ENCODE measurements at places on chromosomes 7 and 10. TPM values are rescaled to one million over a fixed set of nuclear protein-coding genes. Genes with fewer than 3 reads are reported as not detected.

Gene DLX5
- not detected for polyA plus RNA-seq

Gene FFAR4
- 1.1 TPM for polyA plus RNA-seq

Gene LRRTM3
- not detected for polyA plus RNA-seq

Gene DGKI
- not detected for polyA plus RNA-seq

Gene NODAL
- not detected for polyA plus RNA-seq

Gene FANK1
- polyA plus RNA-seq: not detected

Gene OGDHL
- polyA plus RNA-seq: not detected

Gene SLC13A1
- not detected for polyA plus RNA-seq

DNA sequence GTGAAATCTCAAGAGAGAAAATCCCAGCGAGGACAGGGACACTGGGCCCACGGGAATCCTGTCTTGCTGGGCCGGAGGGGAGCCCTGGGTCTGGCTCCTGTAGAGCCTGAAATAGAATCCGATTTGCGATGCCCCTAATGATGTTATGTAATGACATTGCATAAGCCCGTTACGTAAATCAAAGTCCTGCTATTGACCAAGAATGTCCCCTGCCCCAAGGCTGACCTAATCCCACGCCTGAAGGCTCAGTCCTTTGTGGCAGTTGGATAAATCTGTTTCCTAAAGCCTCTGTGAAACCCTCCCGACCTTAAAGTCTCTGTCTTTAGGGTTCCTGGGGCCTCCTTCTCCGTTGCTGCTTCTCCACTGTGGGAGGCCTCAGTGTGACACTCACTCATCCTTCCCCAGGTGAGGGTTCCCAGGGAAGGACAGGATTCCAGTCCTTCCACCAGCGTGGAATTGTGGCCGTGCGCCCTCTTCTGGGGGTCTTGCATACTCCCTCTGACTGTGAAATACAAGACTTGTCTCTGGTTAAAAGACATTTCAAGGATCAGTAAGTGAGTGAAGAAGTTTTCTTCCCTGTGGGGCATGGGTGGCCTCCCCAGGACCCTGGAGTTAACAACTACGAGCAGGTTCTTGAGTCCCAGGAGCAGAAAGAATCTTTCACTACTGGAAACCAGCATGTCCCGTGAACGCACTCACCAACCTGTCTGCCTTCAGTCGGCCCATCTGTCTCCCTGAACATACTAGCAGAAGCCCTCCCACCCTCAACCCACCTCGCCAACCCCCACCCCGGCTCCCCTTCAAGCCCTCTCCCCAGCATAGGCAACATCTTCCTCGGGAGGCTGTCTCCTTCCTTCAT, 19.8 kb downstream of the ZNF467 start:
- DNase-seq: peak; percentile 62

- no peak for DNase-seq
Observed at GRCh38 chr7:39413636-39414223, 152.5 kb upstream of the YAE1 start.

GRCh38 chr7:139725858-139726484, 51.8 kb downstream of the HIPK2 start:
- DNase-seq: peak; percentile 62

GRCh38 chr7:90720984-90721760, 125.1 kb downstream of the CDK14 start:
- DNase-seq: no peak

DNA sequence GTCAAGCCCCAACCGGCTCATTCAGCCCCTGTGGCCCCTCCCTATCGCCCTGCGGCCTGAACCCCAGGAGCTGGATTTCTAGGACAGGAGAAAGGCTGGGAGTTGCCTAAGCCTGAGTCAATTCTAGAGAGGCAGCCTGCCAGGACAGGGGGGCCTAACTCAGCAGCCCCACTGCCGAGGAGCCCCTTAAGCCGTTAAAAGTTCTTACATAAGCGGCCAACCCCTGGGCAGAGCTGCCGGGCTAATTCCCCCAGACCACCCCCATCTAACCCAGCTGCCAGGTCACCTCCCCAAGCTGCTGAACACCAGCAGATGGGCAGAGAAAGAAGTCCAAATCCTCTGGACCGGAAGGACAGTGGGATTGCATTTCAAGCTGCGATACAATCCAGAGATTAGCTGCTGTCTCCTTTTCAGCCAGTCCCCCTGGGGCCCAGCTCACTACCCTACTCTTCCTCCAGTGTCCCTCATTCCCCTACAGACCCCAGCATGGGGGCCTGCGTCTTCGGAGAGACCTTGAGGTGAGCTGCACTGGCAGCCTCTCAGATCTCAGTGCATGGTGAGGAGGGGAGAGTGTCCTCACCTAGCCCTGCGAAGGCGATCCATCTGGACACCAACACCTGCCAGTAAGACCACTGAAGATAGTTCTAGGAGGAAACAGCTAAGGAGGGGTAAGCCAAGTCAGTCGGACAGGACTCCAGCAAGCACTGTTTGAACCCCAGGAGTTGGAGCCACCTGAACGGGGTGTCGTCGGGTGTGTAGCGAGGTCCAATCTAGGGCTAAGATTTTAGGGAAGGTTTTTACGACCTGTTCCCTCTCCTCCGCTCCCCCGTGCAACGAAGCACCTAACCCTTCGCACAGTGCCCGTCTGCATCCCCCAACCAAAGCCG, 830 bp downstream of the IMPDH1 start:
- DNase-seq: no peak

DNA sequence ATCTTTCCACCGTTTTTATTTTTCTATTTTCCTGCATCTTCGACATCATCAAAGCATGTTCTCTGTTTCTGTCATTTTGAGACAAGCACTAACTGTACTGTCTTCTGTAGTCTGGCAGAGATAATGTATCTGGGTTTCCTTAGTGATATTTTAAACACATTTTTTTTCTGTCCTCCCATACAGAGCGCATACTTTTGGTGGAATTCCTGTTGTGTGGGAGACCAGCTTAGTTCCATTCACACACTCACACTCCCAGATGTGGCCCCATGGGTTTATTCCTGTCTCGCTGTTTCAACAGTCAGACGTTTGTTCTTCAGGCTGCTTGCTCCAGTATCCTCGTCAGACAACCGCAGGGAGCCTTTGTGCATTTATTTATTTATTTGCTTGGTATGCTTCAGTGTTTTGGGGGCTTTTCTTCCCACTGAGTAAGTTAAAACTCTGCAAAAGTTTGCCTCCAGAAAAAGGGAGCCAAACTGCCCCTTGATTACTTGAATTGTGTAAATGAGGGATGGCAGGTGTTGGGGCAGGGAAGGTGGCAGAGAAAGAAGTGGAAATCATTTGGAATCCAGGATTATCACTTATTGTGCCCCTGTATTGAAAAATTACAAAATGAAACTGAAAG, 456.8 kb upstream of the KLF6 start:
- DNase-seq: no peak

DNA sequence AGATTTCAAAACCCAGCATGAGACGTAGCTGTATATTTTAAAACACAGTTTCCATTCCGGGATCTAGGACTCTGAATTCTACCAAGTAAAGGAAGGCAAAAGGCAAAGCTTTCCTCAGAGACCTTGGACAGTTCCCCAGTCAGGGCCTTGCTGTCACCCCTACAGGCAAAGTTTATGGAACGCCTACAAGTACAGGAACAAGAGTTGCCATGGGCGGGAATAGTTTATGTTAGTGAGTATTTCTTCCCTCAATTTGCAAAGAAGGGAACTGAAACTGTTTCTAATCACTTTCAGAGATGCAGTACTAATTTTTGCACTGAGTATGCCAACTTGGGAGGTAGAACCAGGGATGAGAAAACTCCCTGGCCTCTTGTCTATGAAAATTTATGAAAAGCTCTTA, 68.2 kb upstream of the LRGUK start:
- DNase-seq: no peak

GRCh38 chr10:663466-663751, 26.1 kb downstream of the DIP2C start:
- DNase-seq: no peak

DNA sequence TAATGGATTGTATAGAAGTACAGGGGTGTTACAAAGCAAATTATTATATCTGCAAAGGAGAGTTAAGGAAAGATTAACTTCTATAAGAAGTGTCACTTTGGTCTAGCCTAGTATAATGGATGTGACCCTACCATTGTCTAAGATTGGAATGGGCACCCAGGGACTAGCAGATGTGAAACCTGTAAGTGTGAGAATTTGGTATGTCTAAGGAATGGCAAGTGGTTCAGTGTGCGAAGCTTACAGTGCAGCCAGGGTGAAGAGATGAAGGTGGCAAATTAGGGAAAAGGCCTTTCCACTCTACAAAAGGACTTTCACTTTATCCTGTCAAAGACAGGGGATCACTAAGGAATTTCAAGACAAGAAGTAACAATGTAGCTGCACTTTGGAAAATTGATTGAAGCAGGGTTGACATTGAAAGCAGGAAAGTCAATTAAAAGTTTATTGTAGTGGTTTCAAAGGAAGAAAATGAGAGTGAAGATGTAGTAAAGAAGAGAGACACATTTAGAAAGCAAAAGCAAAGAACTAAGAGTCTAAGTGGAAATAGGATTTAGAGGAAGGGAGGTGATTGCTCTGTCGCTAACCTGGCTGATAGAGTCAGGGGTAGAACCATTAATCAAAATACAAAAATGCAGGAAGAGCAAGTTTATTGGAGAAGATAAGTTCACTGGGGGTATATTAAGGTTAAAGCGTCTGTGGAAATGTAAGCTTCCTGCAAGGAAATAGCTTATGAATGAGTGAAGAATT, 47.4 kb downstream of the KCND2 start:
- DNase-seq: no peak

GRCh38 chr10:130221456-130222375, 85.5 kb downstream of the GLRX3 start:
- no peak for DNase-seq

DNA sequence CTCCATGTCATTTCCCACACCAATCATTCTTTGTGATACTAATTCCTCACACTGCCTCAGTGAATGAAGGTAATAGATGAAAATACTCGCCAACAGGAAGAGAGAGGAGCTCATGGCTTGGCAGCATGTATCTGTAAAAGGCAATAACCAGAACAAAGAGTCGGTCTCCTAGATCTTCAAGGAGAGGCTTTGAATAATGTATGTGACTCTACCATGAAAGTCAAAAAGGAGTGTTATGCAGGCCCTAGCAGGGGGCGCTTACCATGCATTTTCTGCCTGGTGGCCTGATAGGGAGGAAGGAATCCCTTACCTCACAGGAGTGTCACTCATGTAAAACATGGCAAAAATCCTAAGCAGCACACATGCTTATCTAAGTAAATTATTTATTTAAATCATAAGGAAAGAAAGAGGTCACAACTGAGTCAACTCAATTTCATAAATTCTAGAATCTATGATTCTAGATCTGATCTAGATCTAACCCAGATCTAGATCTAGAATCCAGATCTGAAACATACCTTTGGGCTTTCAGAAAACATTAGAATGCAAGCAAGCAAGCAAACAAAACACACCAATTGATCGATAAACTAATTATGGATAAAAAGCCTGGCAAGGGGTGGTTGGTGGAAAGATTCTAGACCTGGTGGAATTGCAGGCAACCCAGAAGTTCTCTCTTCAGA, 226.3 kb upstream of the KLF6 start:
- no peak for DNase-seq

DNA sequence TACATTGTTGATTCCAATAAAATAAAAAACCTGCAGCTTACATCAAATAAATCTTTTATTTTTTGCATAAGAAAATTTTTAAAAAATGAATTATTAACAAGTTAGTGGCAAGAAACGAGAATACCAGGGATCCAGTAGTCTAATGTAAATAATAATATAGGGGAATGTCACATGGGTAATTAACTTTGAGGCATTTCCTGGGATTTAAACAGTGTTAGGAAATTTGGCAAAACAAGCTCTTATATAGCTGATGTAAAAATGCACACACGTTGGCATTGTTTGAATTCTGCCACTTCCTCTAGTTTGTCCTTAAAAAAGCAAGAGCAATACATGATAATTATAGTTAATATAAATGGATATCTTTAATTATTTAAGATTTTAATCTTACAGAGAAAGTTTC, 768.6 kb downstream of the CNTNAP2 start:
- no peak for DNase-seq

DNA sequence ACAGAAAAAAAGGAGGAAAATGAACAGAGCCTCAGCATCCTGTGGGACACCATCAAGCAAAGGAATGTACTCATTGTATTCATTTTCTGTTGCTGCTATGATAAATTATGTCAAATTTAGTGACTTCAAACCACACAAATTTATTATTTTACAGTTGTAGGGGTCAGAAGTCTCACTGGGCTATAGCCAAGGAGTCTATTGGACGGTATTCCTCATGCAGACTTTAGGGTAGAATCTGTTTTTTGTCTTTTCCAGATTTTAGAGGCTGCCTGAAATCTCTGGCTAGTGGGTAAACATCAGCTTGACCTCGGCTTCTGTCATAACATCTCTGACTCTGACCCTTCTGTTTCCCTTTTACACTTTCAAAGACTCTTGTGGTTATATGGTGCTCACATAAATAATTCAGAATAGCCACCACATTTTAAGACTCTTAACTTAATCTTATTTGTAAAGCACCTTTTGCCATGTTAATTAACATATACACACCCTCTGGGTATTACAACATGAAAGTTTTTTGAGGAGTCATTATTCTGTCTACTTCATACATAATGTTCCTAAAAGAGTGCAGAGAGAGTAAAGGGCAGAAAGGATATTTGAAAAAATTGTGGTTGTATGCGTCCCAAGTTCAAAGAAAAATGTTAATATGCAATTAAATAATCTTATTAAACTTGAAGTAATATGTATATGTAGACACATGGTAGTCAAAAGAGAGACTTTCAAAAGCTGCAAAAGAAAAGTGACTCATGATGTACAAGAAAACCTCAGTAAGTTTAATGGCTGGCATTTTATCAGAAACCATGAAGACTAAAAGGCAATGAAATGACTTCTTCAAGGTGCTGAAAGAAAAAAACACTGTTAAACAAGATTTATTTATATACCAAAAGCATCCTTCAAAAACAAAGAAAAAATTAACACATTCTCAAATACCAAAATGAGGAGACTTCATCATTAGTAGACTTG, 70.8 kb upstream of the MEOX2 start:
- no peak for DNase-seq

DNA sequence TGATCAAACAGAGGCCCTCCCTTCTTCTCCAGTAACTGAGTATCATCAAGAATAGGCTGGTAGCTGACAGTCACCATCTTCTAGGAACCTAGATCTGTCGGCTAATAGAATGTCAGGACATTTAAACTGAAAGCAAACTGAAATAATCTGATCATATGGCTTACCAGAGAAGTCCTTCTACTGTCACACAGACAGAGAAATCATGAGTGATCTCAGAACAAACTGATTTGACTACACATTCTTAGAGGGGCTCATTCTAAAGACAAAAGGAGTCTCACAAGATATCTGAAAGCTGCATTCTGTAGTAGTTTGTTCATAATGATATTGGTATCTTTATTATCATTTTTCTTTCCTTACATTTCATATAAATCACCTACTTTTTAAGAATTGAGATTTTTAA, 130.9 kb upstream of the ADCY1 start:
- no peak for DNase-seq

GRCh38 chr10:117536866-117537435, 5.6 kb upstream of the EMX2 start:
- DNase-seq: no peak

GRCh38 chr7:6159524-6160031, 112.8 kb downstream of the CYTH3 start:
- DNase-seq: no peak

GRCh38 chr10:116201011-116201410, 72.0 kb downstream of the GFRA1 start:
- no peak for DNase-seq

GRCh38 chr10:132423966-132424861, 27.2 kb downstream of the PWWP2B start:
- DNase-seq: no peak
